ENCODE measurements at places on chromosomes 2 and 18.

GRCh38 chr2:198006733-198007132 is 202.3 kb downstream of the PLCL1 start:
- no peak for DNase-seq

- DNase-seq = no peak
Measured at GRCh38 chr18:69882965-69883668, 64.6 kb downstream of the CD226 start.

DNA sequence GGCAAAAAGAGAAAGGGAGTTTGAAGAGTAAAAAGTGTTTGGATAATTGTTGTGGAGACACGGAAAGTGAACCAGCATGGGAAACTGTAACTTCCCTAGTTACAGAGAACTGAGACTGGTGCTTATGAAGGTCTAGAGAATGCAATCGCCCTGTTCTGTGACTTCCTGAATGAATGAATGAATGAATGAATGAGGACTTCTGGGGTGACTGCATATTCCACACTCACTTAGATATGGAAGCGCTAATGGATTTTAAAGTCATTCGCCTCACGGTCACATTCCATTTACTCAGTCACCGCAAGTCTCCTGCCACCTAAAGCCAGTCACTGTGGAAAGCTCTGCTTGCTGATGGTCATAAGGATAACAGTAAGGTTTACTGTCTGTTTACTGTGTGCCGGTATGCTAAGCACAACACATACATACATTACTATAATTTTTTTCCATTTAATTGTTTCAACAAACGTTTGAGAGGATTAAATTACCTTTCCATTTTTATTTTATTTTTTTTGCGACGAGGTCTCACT is 138.2 kb downstream of the CABLES1 start:
- DNase-seq = no peak

- DNase-seq = peak; percentile 28
Measured at GRCh38 chr2:85353876-85354285, 447 bp downstream of the RETSAT start.

DNA sequence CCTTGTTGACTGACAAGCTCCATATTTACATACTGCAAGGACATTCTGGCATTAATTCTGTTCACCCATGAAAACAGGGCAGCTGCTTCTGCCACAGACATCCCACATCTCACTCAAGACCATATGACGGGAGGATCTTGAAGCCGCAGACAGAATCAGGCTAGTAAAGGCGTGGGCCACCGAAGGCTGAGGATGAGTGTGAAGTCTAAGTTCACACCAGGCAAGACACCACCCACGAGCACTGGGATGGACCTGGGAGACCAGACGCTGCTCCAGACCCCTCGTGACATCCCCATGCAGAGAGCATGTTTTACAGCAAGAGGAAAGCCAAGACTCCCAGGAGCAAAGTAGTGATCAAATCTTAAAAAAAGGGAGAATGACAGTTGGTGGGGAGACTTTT is 3.2 kb downstream of the FHL2 start:
- DNase-seq = no peak

- DNase-seq = no peak
Measured at GRCh38 chr2:121081701-121082100, 203.3 kb downstream of the TFCP2L1 start.

DNA sequence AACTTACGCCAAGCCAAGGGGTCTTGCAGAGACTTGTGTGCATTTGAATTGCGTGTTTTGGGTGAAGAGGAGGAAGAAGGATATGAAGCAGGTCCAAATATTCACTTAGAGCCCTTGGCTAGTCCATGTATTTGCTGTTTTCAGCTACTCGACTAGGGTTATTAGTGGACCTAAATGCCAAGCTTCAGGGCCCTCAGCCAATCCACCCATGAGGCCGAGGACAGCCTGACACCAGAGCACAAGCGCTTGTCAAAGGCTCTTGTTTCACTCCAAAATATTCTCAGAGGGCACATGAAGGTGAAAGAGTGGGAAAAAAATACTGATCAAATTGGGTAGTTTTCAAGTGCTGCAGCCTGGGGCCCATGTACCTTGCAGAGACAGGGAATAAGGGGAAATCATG is 174.8 kb upstream of the ACAA2 start:
- DNase-seq = no peak

DNA sequence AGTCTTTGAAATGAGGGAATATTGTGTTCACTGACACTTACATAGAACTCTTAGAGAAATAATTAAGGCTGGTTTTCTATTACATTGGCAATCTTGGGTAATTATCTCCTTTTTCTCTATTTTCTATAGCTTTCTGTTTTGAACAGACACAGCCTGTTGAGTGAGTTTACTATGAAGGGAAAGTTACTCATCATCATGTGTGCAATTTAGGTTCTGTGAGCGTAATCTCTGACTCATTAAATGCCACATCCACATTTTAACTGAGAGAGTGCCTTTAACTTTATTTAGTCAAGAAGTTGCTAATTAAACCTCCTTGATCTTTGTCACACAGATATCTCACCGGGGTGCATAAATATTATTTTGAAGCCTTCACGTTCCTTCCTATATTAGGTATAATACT is 174.0 kb upstream of the SLC8A1 start:
- peak; percentile 44 for DNase-seq

DNA sequence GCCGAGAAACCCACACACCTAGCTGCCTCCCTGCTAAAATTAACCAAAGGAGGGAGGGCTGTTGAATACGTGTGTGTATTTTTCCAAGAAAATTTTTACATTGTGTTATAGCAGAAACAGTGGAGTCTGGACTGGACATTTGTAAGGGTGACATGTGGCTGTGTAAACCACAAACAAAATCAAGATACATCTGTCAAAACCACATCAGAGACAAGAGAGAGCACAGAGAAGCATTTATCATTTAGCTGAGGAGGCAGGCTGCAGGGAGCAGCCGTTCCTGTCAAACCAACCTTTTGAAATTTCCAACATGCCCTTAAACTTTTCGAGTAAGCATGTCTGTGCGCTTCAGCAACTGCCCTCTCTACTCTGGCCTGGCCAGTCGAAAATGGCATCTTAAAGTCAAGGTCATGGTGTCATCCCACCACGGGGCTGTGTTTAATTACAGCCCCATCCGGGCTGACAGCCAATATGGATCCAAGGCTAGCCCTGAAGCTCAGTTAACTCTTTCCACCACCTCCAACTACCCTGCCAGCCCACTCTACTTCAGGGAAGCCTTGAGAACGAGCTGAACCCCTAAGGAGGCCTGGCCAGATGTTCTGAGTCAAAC is 8.4 kb downstream of the BCL11A start:
- DNase-seq = no peak

DNA sequence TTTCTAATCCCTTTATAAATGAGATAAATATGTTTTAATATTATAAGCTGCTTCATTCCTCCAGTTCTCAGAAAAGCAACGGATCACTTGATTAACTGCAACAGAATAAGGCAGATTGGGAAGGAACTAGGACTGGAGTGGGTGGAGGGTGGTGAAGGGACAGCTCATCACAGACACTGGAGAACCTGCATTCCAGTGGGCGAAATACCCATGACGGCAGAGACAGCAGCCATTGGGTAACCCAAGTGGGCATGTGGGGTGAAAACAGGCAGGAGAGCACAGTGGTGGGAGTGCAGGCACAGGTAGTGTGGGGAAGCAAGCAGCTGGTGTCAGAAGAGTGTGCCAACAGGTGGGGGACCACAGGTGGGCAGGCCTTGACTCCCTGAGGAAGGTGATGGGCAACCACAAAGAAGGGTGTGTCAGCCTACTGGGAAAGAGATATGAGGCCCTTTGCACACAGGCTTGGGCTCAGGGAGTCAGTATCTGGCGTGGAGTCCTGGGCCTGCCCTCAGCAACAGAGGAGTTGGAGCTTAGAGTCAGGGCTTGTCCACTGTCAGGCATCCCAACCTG is 27.2 kb downstream of the DPYSL5 start:
- no peak for DNase-seq

- DNase-seq = peak; percentile 85
Measured at GRCh38 chr2:102103992-102104871, 38.3 kb upstream of the IL1R1 start.

DNA sequence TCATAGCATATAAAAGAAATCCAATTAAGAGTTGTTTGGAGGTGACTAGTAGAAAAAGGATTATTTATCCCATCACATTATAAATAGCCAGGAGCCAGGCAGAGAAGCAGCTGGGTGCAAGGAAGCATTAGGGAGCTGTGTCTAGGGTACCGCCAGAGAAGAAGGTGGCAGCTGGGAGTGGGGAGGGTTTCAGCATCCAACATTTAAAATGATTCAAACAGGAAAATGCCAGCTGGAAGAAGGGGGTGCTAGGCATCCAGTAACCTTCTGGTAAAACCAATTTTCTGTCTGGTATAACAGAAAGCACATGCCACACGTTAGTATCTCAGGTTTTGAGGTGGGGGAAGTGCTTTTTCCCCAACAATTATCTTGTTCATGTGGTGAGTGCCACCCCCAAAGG is 452.4 kb downstream of the ZEB2 start:
- no peak for DNase-seq

DNA sequence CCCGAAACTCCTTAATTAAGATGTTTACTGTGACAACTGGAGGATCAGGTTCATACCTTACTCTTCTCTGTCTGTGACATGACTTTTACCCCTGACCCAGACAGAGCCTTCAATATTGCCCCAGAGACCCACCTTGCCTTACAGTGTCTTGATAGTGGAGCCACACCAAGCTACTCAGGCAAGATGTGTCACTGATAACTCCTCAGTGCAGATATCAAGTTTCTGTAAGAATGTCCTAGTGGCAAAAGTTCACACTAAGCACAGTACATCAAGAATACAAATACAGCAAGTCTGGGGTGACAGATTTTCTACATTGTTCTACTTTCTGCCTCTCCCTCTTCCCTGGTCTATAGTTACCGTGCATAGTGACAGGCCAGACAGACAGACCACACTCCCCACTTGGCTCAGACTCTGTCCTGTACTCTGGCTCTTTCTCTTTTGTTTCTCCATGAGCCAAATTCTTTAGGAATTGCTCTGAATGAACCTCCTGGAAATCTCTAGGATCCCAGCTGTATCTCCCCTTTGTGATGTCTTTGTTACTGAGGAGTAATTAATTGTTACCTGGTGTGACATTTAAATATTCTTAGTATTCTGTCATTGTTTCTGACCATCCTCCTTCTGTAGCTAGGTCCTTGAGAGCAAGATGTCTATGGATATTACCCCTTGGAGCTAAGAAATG is 24.1 kb upstream of the APOB start:
- no peak for DNase-seq

- no peak for DNase-seq
Measured at GRCh38 chr2:174633623-174633930, 36.0 kb upstream of the WIPF1 start.

GRCh38 chr2:62587592-62587991 is 81.6 kb upstream of the TMEM17 start:
- DNase-seq = no peak

DNA sequence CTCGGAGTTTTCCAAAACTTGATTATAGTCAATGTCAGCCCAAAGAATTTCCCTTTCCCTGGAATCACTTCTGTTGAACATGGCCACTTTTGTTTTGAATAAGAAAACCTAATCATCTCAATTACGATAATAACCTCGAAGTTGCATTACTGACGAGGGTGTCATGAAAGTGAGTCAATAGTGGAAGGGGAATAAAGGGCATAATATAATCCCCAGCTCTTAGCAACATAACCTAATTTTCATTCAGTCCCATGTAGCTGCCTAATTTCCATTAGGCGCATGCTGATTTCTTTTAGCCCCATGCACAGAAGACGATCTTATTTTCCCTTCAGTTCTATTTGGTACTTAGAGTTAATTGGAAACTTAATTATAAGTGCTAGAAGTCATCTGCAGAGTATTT is 51.1 kb upstream of the RAPH1 start:
- DNase-seq = no peak

DNA sequence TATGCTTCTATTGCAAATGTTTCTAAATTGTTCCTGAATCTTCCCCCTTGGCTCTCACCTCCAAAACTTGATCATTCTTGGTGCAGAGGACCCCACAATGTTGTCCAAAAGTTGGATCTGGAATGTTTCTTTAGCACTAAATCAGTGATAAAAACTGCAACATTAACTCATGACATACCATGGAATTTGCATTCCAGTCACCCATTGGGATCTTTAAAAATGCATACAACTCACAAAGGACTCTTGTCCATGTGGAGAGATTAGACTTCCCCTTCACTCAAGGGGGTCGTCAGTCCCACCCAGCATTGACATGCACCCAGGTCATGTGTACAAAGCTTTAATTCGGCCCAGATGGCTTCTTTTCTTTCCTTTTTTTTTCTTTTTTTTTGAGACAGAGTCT is 169.3 kb downstream of the SETBP1 start:
- no peak for DNase-seq

DNA sequence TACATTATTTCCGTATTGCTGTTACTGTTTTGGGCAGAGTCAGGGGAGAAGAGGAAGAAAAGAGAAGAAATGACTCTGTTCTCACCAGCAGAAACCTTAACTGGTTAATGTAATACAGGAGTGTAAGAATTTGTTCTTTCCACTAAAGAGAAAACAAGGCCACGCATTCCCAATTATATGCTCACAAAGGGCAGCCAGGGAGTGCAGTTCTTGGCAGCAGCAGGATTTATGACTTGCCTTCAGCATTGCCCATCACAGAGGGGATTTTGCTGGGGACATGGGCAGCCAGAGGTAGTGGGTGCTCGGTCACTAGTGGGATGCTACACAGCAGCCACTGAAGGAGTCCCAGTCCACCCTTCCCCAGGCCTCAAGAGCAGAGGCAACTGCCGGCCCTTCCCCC is 18.4 kb downstream of the MREG start:
- no peak for DNase-seq

GRCh38 chr2:25618676-25619075 is 54.7 kb downstream of the DTNB start:
- peak; percentile 82 for DNase-seq

- DNase-seq = peak; percentile 20
Measured at GRCh38 chr2:189783451-189783926, 650 bp downstream of the ORMDL1 start.

DNA sequence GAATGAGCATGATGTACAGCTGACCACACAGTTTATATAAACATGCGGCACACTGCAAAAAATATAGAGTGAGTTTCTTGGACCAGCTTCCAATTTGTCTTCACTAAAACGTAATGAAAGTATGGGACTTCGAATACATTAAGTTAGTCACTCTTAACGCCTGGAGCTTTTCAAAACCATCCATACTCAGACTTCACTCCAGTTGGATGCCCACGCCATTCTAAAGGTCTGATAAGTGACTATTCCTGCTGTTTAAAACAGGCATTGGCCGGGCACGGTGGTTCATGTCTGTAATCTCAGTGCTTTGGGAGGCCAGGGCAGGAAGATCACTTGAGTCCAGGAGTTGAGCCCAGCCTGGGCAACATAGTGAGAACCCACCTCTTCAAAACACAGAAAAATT is 84.6 kb downstream of the MYL12B start:
- DNase-seq = no peak
